ENCODE measurements at places on chromosomes 4 and X.
A peak's percentile ranks its signal among the peaks of the same experiment; 100 is the strongest.

GRCh38 chr4:168685136-168685809 lies 188.4 kb downstream of the PALLD start:
- no peak for ATAC-seq

- ATAC-seq, result peak; percentile 87
Measured at GRCh38 chr4:61911313-61911756, 711.2 kb downstream of the ADGRL3 start.

DNA sequence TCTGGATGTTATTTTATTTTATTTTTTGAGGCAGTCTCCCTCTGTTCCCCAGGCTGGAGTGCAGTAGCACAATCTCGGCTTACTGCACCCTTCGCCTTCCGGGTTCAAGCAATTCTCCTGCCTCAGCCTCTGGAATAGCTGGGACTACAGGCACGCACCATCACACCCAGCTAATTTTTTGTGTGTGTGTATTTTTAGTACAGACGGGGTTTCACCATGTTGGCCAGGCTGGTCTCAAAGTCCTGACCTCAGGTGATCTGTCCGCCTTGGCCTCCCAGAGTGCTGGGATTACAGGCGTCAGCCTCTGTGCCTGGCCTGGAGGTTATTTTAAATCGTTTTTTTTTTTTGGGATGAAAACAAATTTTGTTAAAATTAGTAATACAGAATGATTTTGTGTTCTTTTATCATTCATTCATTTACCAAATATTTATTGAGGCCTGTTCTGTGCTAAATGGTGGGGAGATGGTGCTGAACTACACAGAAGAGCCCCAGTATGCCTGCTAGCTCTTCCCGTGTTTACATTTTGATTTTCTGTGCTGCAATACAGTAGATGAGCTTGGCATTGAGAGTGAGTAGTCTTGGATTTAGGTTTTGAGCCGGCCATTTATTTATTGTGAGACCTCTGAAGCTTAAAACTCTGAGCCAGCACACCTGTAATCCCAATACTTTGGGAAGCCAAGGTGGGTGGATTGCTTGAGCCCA lies 22.7 kb downstream of the ADD1 start:
- ATAC-seq, result no peak

GRCh38 chrX:107823456-107823855 lies 2.2 kb upstream of the MID2 start:
- no peak for ATAC-seq

DNA sequence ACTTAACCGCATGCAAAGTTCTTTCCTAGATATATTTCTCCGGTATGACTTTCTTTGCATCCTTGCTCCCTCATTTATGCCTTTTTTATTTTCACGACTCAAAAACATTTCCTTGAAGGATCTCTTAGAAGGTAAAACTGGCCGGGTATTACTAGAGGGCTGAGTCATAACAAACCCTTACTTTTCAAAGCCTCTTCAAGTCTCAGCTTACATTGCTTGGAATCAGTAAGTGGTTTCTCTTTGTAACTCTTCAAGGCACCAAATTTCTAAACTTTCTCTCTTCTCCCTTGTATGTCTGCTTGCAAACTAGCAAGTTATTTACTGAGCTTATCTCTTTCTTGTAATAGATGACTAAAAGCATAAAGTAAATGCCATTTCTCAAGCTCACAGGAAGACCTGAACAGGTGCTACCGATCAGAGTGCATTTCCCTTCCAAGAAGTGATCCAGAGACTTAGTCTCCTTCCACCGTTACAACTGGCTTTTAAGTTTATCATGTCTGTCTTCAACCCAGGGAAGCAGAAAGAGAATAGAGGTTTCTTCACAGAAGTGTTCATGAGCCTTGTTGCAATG lies 75.5 kb downstream of the ANXA10 start:
- no peak for ATAC-seq

DNA sequence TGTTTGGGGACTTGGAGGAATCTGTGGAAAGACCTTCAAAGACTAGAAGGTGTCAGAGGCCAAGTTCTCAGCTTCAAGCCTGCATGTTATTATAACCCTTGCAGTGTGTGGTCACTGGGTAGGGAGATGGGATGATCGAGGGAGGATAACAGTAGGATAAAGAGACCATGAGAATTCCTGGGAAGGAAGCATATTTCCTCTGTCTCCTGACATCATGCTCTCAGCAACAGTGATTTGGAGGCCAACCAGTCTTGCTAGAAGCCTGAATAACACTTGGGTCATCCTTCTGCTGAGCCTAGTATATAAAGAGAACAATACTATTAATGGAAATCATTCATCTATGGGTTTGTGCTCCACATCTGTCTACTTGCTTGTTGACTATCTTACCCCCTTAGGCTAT lies 40.9 kb upstream of the ANXA3 start:
- ATAC-seq, result no peak

DNA sequence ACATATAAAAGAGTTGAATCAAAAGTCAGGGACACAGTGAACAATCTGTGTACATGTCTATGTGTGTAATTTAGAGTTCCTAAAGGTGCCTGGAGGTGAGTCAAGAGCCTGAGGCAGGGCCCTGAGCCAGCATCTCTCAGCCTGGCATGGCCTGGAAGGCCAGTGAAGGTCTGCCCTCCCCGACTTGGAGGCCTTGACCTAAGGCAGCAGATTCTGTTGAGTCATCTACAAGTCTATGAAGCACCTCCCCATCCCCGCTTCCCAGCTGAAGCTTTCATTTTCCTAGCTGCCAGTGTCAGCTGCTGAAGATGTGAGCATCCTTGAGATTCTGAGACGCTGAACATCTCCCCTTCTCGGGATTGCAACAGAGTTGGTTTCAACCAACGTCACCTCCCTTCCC lies 583.9 kb downstream of the BCOR start:
- ATAC-seq, result no peak

DNA sequence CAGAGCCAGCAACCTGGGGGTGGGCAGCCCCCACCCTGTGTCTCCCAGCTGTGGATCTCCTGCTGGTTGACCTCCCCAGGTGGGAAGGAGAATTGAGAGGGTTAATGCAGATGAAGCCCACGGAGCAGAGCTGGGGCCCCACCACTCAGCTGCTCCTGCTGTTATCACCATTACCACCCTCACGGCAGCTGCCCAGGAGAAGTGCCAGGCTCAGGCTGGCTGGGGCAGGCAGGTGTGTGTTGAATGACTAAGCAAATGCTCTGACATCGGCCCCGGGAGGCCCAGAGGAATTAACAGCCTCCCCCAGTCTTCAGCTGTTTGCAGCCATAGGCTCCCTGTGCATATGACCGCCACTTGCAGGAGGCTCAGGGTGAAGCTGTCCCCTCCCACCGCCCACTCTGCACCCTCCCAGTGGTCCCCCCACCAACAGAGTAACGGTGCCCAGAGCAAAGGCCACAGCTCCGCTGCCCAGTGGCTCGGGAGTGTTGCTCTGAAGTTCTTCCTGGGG lies 133.8 kb downstream of the CPZ start:
- no peak for ATAC-seq

DNA sequence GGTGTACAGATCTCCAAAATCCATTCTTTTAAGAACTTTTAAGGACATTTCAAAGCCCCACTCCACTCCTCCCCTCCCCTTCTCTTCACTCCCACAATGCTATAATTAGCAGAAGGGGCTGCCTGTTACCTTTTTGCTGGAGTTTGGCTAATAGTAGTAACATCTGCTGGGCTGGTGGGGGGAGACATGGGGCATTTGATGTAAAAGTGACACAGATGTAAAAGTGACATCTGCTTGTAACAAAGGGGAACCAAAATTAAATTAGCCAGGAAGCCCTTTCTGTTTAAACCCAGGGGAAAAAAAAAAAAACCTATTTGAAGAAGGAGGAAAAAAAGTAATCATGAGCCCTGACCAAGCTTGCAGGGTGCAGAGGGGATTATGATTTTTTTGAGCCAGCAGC lies 5.4 kb upstream of the PHOX2B start:
- ATAC-seq, result no peak

All from motor neuron (in vitro differentiated cells).